ENCODE measurements at places on chromosomes 1 and 21. TPM values are rescaled to one million over a fixed set of nuclear protein-coding genes. Genes with fewer than 3 reads are reported as not detected.

DNA sequence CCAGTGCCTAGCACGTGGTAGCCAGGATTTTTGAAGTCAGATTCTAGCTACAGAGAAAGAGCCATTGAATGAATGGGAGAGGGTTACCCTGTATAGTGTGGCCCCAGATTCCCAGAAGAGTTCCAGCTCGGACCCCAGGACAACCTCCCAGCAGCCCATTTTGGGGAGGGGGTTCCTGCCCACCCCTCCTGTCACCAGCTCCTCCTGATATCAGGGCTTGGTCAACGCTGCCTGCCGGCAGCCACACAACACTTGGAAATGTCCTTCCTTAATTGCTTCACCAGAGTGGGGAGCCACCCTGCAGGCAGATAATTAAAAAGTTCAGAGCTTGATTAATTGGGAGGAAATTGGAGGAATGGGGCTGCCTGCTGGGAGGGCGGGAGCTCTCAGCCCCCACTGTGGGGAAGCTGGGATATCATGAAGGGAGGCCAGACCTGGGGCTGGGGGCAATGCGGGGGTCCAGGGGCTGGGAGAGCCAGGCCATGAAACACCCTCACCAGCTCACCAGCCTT lies 120.5 kb downstream of the LACTBL1 start:
- no peaks in the 10 kb centered on the region for H3K27me3 ChIP-seq
- no peak overlapping the region for H3K27ac ChIP-seq
- no peak for DNase-seq
- no peaks in the 10 kb centered on the region for H3K36me3 ChIP-seq
- no peaks in the 10 kb centered on the region for H3K4me1 ChIP-seq

DNA sequence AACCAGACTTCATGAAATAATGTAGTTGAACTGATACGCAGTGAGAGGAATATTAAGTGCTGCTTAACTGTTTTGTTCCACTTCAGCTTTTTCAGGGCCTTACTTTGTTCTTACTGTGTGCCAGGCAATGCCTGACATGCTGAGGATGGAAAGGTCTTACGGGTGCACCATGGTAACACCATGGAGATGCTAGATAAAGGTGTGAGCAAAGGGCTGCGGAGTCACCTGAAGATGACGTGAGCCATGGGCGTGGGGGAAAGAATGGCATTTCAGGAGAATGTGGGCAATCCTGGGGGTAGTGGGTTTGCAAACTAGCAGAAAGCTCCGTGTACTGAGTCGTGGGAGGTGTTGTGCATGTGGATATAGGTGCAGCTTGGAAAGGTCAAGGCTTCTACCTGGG lies 27.3 kb downstream of the MAN1C1 start:
- no peak overlapping the region for H3K4me3 ChIP-seq
- H3K27me3 ChIP-seq: peaks cover 50% of the 10 kb centered on the region
- no peaks in the 10 kb centered on the region for H3K36me3 ChIP-seq
- H3K27ac ChIP-seq: no peak overlapping the region
- no peak for DNase-seq

DNA sequence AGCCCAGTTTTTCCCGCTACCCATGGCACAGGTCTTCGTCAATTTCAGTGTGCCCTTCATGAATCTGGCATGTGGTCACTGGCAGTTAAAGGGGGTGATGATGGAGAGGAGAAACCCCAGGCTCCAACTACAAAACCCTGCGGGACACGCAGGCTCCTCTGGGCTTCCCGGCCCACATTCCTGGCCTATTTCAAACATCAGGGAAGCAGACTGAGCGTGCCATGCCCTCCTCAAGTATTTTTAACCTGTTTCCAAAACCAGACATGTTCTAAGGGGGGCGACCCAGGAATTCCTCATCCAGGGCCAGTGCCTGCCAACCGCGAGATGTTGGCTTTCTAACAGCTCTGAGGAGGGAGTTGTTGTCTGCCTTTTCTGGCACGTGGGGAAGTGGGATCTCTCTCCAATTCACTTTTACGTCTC lies 85.1 kb downstream of the CAPZB start:
- H3K4me1 ChIP-seq: peaks cover 57% of the 10 kb centered on the region
- peak; percentile 71 for DNase-seq
- no peaks in the 10 kb centered on the region for H3K27me3 ChIP-seq
- peak overlapping the region; percentile 91 for H3K27ac ChIP-seq
- H3K36me3 ChIP-seq: peaks cover 2% of the 10 kb centered on the region
- no peak overlapping the region for H3K4me3 ChIP-seq

GRCh38 chr1:28058168-28058567 lies 30.2 kb downstream of the EYA3 start:
- no peaks in the 10 kb centered on the region for H3K27me3 ChIP-seq
- DNase-seq: no peak
- H3K4me3 ChIP-seq: no peak overlapping the region
- no peak overlapping the region for H3K27ac ChIP-seq
- no peaks in the 10 kb centered on the region for H3K36me3 ChIP-seq
- no peaks in the 10 kb centered on the region for H3K4me1 ChIP-seq

- H3K4me3 ChIP-seq: no peak overlapping the region
- no peaks in the 10 kb centered on the region for H3K4me1 ChIP-seq
- no peaks in the 10 kb centered on the region for H3K27me3 ChIP-seq
- no peak overlapping the region for H3K27ac ChIP-seq
- H3K36me3 ChIP-seq: no peaks in the 10 kb centered on the region
These were observed 621.4 kb upstream of the RGS18 start for GRCh38 chr1:191536791-191537429.

GRCh38 chr1:245779797-245780755 lies 625.3 kb downstream of the KIF26B start:
- DNase-seq: no peak
- no peaks in the 10 kb centered on the region for H3K27me3 ChIP-seq
- no peaks in the 10 kb centered on the region for H3K4me1 ChIP-seq
- no peaks in the 10 kb centered on the region for H3K36me3 ChIP-seq
- H3K4me3 ChIP-seq: no peak overlapping the region

DNA sequence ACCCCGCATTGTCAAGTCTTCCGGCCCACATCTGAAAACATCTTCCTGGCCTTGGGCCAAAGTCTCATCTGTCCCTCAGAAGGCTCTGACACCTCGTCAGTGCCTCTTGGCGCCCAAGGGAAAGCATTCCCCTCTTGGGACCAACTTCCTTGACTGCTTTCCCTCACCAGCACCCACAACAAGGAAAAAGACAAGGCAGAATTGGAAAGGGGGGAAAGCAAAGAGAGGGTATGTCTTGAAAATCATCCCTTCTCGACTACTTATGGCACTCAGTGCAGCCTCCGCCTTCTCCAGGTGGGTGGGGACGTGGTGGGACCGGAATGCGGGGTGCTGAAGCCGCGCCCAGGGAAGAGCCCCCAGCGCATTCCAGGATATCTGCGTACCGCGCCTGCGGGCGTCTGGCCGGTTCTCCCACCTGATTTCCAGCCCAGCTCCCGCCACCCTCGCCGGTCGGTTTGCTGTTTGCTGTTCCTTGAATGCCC lies 554 bp upstream of the SLC39A1 start:
- H3K27me3 ChIP-seq: no peaks in the 10 kb centered on the region
- peak; percentile 58 for DNase-seq
- no peaks in the 10 kb centered on the region for H3K36me3 ChIP-seq
- H3K4me3 ChIP-seq: peak overlapping the region; percentile 83
- H3K27ac ChIP-seq: peak overlapping the region; percentile 90
- peaks cover 36% of the 10 kb centered on the region for H3K4me1 ChIP-seq

- H3K27me3 ChIP-seq: no peaks in the 10 kb centered on the region
- no peak overlapping the region for H3K4me3 ChIP-seq
- peaks cover 11% of the 10 kb centered on the region for H3K36me3 ChIP-seq
- DNase-seq: peak; percentile 23
- no peak overlapping the region for H3K27ac ChIP-seq
These were observed 15.9 kb downstream of the NUF2 start for GRCh38 chr1:163337631-163338030.

DNA sequence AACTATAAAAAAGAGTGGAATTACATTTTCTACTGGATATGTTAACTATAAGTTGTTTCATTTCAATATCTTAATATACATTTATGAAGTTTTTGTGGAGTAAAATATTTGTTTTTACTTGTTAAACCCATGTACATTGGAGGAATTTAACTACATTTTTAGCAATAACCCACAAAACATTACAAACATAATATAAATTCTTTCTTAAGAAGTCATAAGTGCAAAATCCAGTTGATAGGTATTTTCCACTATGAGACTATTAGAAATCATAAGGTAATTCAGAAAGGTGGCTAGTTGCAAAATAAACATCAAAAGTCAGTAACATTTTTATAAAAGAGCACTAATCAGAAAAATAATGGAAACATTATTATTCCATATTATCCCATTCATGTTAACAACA lies 73.9 kb upstream of the RRP15 start:
- H3K4me3 ChIP-seq: no peak overlapping the region
- DNase-seq: peak; percentile 44
- H3K27me3 ChIP-seq: no peaks in the 10 kb centered on the region
- H3K4me1 ChIP-seq: peaks cover 13% of the 10 kb centered on the region
- H3K36me3 ChIP-seq: no peaks in the 10 kb centered on the region

DNA sequence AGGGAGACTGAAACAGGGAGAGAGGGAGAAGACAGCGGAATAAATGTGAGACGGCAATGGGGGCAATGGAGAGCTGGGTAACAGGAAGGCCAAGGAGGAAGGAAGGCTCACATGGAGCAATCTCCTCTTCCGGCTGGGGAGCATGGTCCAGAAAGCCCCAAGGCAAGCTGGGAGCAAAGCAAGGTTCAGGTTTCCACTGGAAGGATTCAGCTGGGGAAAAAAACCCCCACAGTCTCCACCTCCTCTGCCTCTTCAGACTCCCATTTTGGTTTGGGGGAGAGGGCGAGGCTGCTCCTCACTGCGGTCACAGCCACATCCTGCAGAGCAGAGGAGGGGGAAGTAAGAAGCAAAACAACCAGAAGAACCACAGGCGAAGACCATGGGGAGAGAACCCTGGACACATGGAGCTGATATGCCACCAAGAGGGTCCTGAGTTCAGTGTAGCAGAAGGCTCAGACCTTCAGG lies 650 bp downstream of the TNFAIP8L2 start:
- H3K27me3 ChIP-seq: no peaks in the 10 kb centered on the region
- H3K36me3 ChIP-seq: peaks cover 12% of the 10 kb centered on the region
- H3K27ac ChIP-seq: no peak overlapping the region
- no peak overlapping the region for H3K4me3 ChIP-seq
- no peaks in the 10 kb centered on the region for H3K4me1 ChIP-seq

- no peak overlapping the region for H3K27ac ChIP-seq
- no peaks in the 10 kb centered on the region for H3K36me3 ChIP-seq
- H3K27me3 ChIP-seq: no peaks in the 10 kb centered on the region
- no peak for DNase-seq
- no peak overlapping the region for H3K4me3 ChIP-seq
- no peaks in the 10 kb centered on the region for H3K4me1 ChIP-seq
These were observed 211.0 kb upstream of the DMRTA2 start for GRCh38 chr1:50634251-50634650.

- no peak overlapping the region for H3K27ac ChIP-seq
- no peaks in the 10 kb centered on the region for H3K36me3 ChIP-seq
- peak; percentile 23 for DNase-seq
- no peaks in the 10 kb centered on the region for H3K4me1 ChIP-seq
- H3K4me3 ChIP-seq: no peak overlapping the region
- no peaks in the 10 kb centered on the region for H3K27me3 ChIP-seq
These were observed 1518.9 kb upstream of the B3GALT2 start for GRCh38 chr1:194705123-194705854.

GRCh38 chr21:43969115-43969444 lies 43.0 kb upstream of the TRAPPC10 start:
- H3K27ac ChIP-seq: no peak overlapping the region
- H3K27me3 ChIP-seq: no peaks in the 10 kb centered on the region
- H3K4me3 ChIP-seq: no peak overlapping the region
- H3K36me3 ChIP-seq: no peaks in the 10 kb centered on the region

- no peak overlapping the region for H3K4me3 ChIP-seq
- no peak overlapping the region for H3K27ac ChIP-seq
- H3K4me1 ChIP-seq: peaks cover 6% of the 10 kb centered on the region
- H3K27me3 ChIP-seq: peaks cover 36% of the 10 kb centered on the region
These were observed 12.8 kb downstream of the MAB21L3 start for GRCh38 chr1:116123837-116124533.

DNA sequence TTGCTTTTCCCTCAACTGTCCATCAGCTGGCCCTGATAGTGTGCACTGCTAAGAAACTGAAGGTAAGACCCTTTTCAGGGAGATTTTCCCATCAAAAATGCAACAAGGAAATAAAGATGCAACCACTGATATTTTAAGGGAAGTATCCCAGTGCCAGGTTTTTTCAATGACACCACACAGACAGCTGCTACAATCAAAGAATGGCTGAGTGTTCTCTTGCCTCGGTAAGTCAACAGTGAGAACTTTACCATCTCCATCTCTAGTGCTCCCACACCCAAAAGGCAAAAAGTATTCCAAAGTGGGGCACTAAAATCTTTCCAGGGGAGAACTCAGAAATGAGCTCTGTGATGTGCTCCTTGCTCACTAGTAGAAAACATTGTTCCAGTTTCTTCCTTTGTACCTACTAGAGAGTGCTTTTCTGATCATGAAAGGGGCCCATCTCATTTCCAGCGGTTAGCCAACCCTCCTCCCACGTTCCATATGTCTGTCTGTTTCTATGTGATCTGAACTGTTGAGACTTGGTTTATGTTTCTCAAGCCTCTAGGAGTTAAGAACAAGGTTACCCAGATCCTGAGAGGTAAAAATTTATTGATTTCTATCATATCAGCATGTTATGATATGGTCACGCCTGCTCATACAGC lies 67.6 kb upstream of the NEK2 start:
- no peaks in the 10 kb centered on the region for H3K36me3 ChIP-seq
- no peak overlapping the region for H3K4me3 ChIP-seq
- no peak overlapping the region for H3K27ac ChIP-seq
- peaks cover 4% of the 10 kb centered on the region for H3K4me1 ChIP-seq
- H3K27me3 ChIP-seq: no peaks in the 10 kb centered on the region

DNA sequence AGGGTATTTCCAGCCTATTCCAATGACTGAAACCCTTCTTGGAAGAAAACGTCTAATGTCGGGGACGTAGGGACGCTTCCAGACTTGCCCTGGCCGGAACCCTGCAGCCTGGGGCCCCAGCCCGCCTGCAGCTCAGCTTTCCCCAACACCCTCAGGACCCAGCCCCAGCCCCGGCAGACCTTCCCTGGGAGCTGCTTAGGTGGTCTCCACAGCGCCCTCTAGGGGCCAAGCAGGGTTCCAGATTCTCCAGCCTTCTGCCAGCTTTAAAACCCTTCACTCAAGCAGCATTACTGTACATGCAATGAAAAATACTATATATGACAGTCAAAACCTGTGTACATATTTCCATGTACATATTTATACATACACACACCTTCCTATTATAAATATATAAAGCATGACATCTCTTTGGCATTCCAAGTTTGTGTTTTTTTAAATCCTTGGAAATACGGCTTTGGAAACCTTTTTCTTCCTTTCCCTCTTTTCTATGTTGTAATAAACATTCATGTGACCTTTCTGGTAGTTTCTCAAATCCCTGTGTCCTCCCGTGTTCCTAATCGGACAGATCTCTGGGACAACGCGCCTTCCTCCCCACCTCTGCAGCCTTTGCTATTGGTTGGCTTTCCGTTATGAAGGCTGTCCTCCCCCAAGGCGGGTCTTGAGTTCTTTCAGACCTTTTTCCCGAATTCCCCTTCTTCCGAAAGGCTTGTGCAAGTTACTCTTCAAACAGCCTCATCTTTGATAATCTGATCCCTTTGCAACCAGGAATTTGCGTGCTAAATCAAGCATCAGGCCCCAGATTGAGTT lies 60.3 kb downstream of the STUM start:
- H3K4me3 ChIP-seq: no peak overlapping the region
- H3K4me1 ChIP-seq: no peaks in the 10 kb centered on the region
- peak; percentile 16 for DNase-seq
- peaks cover 3% of the 10 kb centered on the region for H3K27me3 ChIP-seq

TCHH gene
- total RNA-seq: 0.86 TPM

MYOM3 gene
- 1.0 TPM for total RNA-seq

PDPN gene
- total RNA-seq: 39.7 TPM

IL22RA1 gene
- total RNA-seq: not detected

AHCTF1 gene
- total RNA-seq: 44.0 TPM

MX2 gene
- 8.6 TPM for total RNA-seq

AMPD1 gene
- not detected for total RNA-seq

OR2T33 gene
- total RNA-seq: not detected

KRTAP12-2 gene
- not detected for total RNA-seq

NEXN gene
- total RNA-seq: 37.5 TPM

Measured in astrocyte (in vitro differentiated cells and primary cell).